Smooth muscle cell of the pulmonary artery (primary cell): ENCODE measurements at places on chromosomes 7 and 10. TPM values are rescaled to one million over a fixed set of nuclear protein-coding genes. Genes with fewer than 3 reads are reported as not detected.

The UPK3BL1 gene
- total RNA-seq = 9.6 and 14.3 TPM in 2 replicates

The CDNF gene
- total RNA-seq = 0.59 and 2.6 TPM in 2 replicates

The CALML3 gene
- not detected in 2 replicates for total RNA-seq

The AGR2 gene
- not detected in 2 replicates for total RNA-seq

The NME8 gene
- not detected in 2 replicates for total RNA-seq

The SH2D4B gene
- total RNA-seq = 0.07 TPM in 1 of 2 replicates, not detected in the other

The MBLAC1 gene
- 2.3 and 2.7 TPM in 2 replicates for total RNA-seq

The NEURL1 gene
- under 0.01 and 0.63 TPM in 2 replicates for total RNA-seq

The DGKB gene
- 0.07 and 0.13 TPM in 2 replicates for total RNA-seq

The C7orf25 gene
- total RNA-seq = 4.9 and 8.9 TPM in 2 replicates

The TET1 gene
- 1.8 and 5.2 TPM in 2 replicates for total RNA-seq

The EPHA1 gene
- total RNA-seq = not detected in 2 replicates

The RBM20 gene
- 2.4 and 5.1 TPM in 2 replicates for total RNA-seq

The CNPY1 gene
- total RNA-seq = not detected in 2 replicates

The SEMA3A gene
- 52.1 and 109 TPM in 2 replicates for total RNA-seq

The GPR85 gene
- 0.39 and 1.3 TPM in 2 replicates for total RNA-seq

The UCMA gene
- not detected in 2 replicates for total RNA-seq

The PKD1L1 gene
- 0.07 TPM in 2 replicates for total RNA-seq

The ANKRD7 gene
- total RNA-seq = 0.20 and 0.33 TPM in 2 replicates

The CARD11 gene
- 0.13 TPM in 1 of 2 replicates, not detected in the other for total RNA-seq

The RINT1 gene
- 14.8 and 19.6 TPM in 2 replicates for total RNA-seq

The MDFIC gene
- 30.8 and 38.2 TPM in 2 replicates for total RNA-seq

The GPR158 gene
- total RNA-seq = 0.26 and 0.33 TPM in 2 replicates

The TFEC gene
- 0.07 and 0.13 TPM in 2 replicates for total RNA-seq

The GHRHR gene
- not detected in 2 replicates for total RNA-seq

The CRCP gene
- total RNA-seq = 19.4 and 21.2 TPM in 2 replicates

The PRSS37 gene
- not detected in 2 replicates for total RNA-seq

The PIK3CG gene
- 0.03 and 0.07 TPM in 2 replicates for total RNA-seq

The HOXA9 gene
- total RNA-seq = 0.33 TPM in 1 of 2 replicates, not detected in the other

The CALML5 gene
- not detected in 2 replicates for total RNA-seq

The PIK3AP1 gene
- total RNA-seq = 0.13 TPM in 1 of 2 replicates, not detected in the other
